ENCODE measurements at places on chromosomes 5 and 9. TPM values are rescaled to one million over a fixed set of nuclear protein-coding genes. Genes with fewer than 3 reads are reported as not detected.

Gene IFNA21
- total RNA-seq: not detected

Gene TAF11L10
- not detected for total RNA-seq

Gene CDKN2B
- total RNA-seq: 256 TPM

Gene RNF180
- 3.2 TPM for total RNA-seq

Gene UBAP2
- total RNA-seq: 41.3 TPM

Gene RPP25L
- total RNA-seq: 55.9 TPM

Gene PRRX2
- 5.0 TPM for total RNA-seq

Gene DDX4
- total RNA-seq: not detected

DNA sequence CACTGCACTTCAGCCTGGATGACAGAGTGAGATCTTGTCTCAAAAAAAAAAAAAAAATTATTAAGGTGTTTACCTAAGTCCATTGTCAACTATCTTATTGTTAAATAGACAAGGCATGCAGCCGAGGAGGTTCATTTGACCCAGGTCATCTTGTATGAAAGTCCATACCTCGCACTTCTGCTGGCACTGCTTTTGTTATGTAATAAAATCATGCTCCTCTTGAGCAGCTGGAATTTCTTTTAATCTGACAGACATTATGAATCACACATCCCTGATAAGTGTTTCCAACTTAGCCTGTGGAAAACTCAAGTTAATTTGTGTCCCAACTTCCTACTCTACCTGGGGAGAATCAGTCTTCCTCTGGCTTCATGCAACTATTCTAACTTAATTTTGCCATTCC is 315.6 kb upstream of the KLF4 start:
- no peaks in the 10 kb centered on the region for H3K27me3 ChIP-seq
- no peaks in the 10 kb centered on the region for H3K36me3 ChIP-seq
- DNase-seq: no peak
- H3K4me1 ChIP-seq: no peaks in the 10 kb centered on the region

DNA sequence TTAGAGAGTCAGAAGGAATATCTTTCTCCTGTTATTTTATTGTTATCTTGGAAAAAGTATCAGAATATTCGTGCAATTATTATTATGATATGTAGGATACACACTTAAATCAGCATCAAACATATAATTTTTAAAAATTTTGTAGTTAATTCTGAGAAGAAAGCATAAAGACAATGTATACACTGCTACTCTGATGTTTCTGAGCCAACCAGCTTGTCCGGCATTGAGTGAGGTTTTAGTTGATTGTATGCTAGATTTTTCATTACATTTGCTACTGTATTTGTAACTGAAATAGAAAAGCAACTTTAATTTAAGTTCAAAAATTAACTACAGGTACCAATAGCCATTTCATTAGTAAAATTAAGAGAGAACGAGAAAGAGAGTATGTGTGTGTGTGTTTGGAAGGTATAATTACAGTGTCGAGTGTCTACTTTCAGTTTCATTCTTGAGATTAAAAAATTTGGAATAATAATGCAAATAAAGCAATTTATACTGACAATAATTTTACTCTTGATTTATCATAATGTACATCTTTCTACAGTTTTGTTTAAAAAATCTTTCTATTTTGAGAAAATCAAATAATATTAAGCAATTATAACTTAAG is 160.4 kb upstream of the CDH12 start:
- DNase-seq: no peak
- no peaks in the 10 kb centered on the region for H3K4me1 ChIP-seq
- no peaks in the 10 kb centered on the region for H3K36me3 ChIP-seq
- no peaks in the 10 kb centered on the region for H3K27me3 ChIP-seq
- H3K4me3 ChIP-seq: no peak overlapping the region

- DNase-seq: no peak
- H3K4me3 ChIP-seq: no peak overlapping the region
- no peaks in the 10 kb centered on the region for H3K27me3 ChIP-seq
- no peaks in the 10 kb centered on the region for H3K36me3 ChIP-seq
- no peaks in the 10 kb centered on the region for H3K4me1 ChIP-seq
These were observed 112.1 kb downstream of the SNCAIP start for GRCh38 chr5:122424132-122424531.

GRCh38 chr5:32098291-32098690 is 75.8 kb downstream of the GOLPH3 start:
- H3K27me3 ChIP-seq: no peaks in the 10 kb centered on the region
- H3K36me3 ChIP-seq: peaks cover 42% of the 10 kb centered on the region
- H3K4me1 ChIP-seq: no peaks in the 10 kb centered on the region
- DNase-seq: no peak

GRCh38 chr9:97864396-97864795 is 11.4 kb downstream of the FOXE1 start:
- H3K4me3 ChIP-seq: no peak overlapping the region
- no peak for DNase-seq
- H3K36me3 ChIP-seq: no peaks in the 10 kb centered on the region
- no peaks in the 10 kb centered on the region for H3K27me3 ChIP-seq

- no peaks in the 10 kb centered on the region for H3K4me1 ChIP-seq
- no peaks in the 10 kb centered on the region for H3K27me3 ChIP-seq
- DNase-seq: no peak
- no peak overlapping the region for H3K4me3 ChIP-seq
These were observed 97.1 kb downstream of the NRG2 start for GRCh38 chr5:139946006-139946405.

DNA sequence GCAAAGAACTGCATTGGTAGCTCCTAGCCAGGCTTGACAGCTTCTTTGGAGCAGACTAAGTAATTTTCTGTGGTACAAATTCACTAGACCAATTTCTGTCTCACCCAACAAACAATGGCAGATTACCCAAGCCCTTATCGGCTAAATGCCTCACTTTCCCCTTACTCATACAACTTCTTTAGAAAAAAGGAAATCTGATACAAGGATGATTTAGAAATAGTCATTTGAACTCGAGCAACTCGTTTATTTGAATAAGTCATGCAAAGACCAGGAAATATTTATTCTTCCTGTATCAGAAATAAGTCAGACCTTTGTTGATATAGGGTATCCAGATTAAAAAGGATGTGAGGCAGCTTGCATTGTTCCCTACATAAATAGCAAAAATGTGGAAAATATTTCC is 170.4 kb upstream of the CDH6 start:
- H3K36me3 ChIP-seq: no peaks in the 10 kb centered on the region
- H3K27ac ChIP-seq: no peak overlapping the region
- no peaks in the 10 kb centered on the region for H3K27me3 ChIP-seq
- peaks cover 3% of the 10 kb centered on the region for H3K4me1 ChIP-seq

- H3K4me3 ChIP-seq: no peak overlapping the region
- H3K36me3 ChIP-seq: no peaks in the 10 kb centered on the region
- no peak for DNase-seq
- no peak overlapping the region for H3K27ac ChIP-seq
These were observed 43.6 kb downstream of the CDO1 start for GRCh38 chr5:115772731-115773475.

DNA sequence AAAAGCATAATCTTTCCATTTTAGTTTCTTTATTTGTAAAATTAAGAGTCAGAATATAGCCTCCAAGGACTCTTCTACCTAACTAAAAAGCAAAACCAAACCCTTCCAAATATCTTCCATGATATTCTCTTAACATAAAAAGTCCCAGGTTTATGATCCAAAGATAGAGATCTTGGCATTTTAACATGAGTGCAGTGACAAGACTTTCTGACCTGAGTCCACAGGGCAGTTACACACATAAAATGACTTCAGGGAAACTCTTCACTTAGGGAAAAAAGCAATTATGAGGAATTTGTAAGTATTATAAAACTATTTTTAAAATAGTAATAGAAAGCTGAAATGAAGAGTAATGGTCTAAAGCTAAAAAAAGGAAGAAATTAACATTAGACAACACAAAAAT is 772.6 kb upstream of the DMAC1 start:
- no peaks in the 10 kb centered on the region for H3K36me3 ChIP-seq
- H3K27ac ChIP-seq: no peak overlapping the region
- no peak overlapping the region for H3K4me3 ChIP-seq
- H3K27me3 ChIP-seq: no peaks in the 10 kb centered on the region
- no peak for DNase-seq
- no peaks in the 10 kb centered on the region for H3K4me1 ChIP-seq

GRCh38 chr5:154779105-154779504 is 23.9 kb downstream of the LARP1 start:
- H3K27me3 ChIP-seq: no peaks in the 10 kb centered on the region
- H3K36me3 ChIP-seq: no peaks in the 10 kb centered on the region
- H3K27ac ChIP-seq: no peak overlapping the region
- peaks cover 14% of the 10 kb centered on the region for H3K4me1 ChIP-seq
- no peak for DNase-seq

- no peak overlapping the region for H3K4me3 ChIP-seq
- no peak overlapping the region for H3K27ac ChIP-seq
- H3K4me1 ChIP-seq: no peaks in the 10 kb centered on the region
- H3K36me3 ChIP-seq: no peaks in the 10 kb centered on the region
These were observed 6.6 kb downstream of the GADD45G start for GRCh38 chr9:89611425-89611824.

- H3K4me1 ChIP-seq: no peaks in the 10 kb centered on the region
- no peak for DNase-seq
- H3K27me3 ChIP-seq: no peaks in the 10 kb centered on the region
- H3K36me3 ChIP-seq: no peaks in the 10 kb centered on the region
- H3K4me3 ChIP-seq: no peak overlapping the region
- H3K27ac ChIP-seq: no peak overlapping the region
These were observed 4.7 kb downstream of the AK8 start for GRCh38 chr9:132873403-132873802.

DNA sequence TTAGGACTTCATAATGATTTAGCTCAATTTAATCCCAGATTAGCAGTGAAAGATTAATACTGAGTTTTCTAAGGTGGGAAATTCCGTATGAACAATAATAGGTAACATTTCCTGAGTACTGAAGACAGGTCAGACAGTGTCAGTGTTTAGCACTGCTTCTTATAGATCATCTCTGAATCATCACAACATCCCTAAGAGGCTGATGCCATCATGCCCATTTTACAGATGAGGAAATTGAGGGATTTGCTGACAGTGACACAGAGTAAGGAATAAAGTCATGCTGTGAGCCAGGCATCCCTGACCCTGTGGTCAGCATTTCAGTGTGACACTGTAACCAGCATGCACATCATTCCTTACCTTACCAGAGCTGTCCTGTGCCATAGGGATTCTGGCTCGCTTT is 44.5 kb downstream of the DAPK1 start:
- no peak overlapping the region for H3K4me3 ChIP-seq
- H3K4me1 ChIP-seq: no peaks in the 10 kb centered on the region
- H3K36me3 ChIP-seq: no peaks in the 10 kb centered on the region
- H3K27ac ChIP-seq: no peak overlapping the region
- no peak for DNase-seq
- H3K27me3 ChIP-seq: no peaks in the 10 kb centered on the region

DNA sequence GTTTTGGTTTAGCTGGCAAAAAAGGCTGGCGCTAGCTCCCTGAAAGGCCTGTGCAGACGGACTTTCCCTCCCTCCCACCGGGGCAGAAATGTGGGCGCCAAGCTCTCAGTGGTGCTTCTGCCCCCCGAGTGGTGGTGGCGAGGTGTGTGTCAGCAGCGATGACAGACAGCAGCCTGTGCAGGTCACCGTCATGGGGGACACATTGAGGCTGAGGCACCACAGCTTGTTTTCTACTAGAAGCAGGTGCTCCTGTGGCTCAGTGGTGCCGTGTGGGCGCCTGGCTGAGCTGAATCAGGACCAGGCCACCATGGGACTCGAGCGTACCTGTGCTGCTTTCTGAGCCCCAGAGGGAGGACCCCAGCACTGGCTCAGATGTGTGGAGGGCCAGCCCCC is 6.2 kb downstream of the WNK2 start:
- H3K27ac ChIP-seq: no peak overlapping the region
- H3K4me3 ChIP-seq: no peak overlapping the region
- H3K27me3 ChIP-seq: no peaks in the 10 kb centered on the region
- no peak for DNase-seq

DNA sequence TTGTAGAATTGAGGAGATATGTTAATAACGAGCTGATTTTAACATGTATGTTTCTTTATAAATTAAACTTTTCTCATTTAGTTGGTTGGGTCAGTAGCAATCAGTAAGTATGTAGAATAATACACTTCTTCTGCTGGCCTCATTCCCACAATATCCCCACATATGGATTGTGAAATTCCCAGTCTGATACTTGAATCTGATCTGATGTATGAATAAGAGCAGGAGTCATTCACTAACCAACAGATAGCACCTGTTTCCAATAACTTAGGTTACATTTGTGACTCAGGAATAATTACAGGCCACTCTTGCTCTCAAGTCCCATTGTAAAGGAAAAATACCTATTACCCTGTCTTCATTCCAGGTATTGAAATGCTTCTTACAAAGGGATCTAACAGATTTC is 23.9 kb downstream of the SLC36A1 start:
- H3K36me3 ChIP-seq: no peaks in the 10 kb centered on the region
- H3K4me3 ChIP-seq: no peak overlapping the region
- no peak for DNase-seq
- no peak overlapping the region for H3K27ac ChIP-seq
- no peaks in the 10 kb centered on the region for H3K4me1 ChIP-seq

DNA sequence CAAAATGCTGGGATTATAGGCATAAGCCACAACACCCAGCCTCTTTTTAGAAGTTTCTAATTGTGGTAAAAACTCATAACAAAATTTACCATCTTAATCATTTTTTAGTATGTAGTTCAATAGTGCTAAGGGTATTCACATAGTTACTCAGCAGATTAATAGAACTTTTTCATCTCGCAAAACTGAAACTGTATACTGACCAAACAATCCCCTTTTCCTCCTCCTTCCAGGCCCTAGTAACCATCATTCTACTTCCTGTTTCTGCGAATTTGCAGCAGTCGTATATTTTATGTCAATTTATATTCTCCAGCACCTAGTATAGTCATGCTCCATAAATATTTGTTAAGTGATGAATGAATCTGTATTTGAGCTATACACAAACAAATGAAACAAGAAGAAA is 86.3 kb upstream of the ERBIN start:
- DNase-seq: no peak
- H3K4me3 ChIP-seq: no peak overlapping the region
- no peaks in the 10 kb centered on the region for H3K27me3 ChIP-seq
- no peak overlapping the region for H3K27ac ChIP-seq

DNA sequence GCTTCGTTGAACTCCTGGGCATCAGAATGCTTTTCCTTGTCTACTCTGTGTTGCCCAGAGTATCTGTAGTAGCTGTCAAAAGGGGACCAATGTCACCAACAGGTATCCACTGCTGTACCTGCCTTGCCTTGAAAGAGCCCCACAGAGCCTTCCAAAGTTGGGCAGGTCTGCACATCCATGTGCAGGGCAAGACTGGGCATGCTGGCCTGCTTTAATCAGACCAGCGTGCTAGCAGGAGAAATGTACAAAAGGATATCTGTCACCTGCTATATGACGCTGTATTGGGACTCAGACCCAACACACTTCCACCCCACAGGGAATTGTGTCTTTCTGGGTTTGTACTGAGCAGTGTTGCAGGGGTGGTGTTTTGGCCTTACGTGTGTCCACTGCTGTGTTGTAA is 11.9 kb downstream of the DELE1 start:
- no peak overlapping the region for H3K4me3 ChIP-seq
- H3K27me3 ChIP-seq: no peaks in the 10 kb centered on the region
- no peak for DNase-seq
- H3K27ac ChIP-seq: no peak overlapping the region
- no peaks in the 10 kb centered on the region for H3K36me3 ChIP-seq
